ENCODE measurements at places on chromosomes 1 and 21.
A peak's percentile ranks its signal among the peaks of the same experiment; 100 is the strongest.

- DNase-seq, result no peak
These were observed 143.4 kb downstream of the SYF2 start for GRCh38 chr1:25088946-25089345.

GRCh38 chr1:211355873-211356272 is 29.2 kb downstream of the TRAF5 start:
- DNase-seq, result no peak

GRCh38 chr1:199693724-199694123 is 333.8 kb upstream of the NR5A2 start:
- DNase-seq, result no peak

DNA sequence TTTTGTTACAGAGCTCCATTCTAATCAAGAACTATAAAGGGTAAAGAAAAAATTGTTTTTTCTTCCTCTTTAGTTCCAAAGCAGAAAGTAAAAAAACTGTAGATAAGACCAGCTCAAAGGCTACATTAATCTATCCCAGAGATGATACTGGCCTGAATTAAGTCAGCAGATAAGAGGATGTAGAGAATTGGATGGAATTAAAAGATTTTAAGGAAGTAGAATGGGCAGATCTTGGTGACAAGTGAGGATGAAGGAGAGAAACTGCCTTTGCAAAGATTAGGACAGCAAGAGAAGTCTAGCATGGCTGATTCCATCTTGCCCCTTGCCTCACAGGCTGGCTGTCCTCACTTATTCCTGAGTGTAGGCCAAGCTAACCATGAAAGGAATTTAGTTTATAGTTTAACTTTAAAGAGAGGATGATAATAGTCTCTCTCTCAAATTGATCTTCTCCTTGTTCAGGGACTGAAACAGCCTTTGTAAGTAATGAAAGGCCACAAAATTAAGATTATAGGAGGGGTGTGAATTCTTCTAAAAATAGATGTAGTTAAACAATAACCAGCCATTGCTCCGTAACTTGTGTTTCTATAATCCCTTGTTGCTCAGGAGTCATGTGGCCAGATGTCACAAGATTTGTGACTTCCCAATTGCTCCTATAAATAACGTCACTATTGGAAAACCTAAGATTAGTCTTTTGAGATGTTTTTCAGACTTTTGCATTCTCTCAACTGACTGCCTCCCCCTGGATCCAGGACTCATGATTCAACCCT is 265.0 kb upstream of the USP24 start:
- DNase-seq, result no peak

DNA sequence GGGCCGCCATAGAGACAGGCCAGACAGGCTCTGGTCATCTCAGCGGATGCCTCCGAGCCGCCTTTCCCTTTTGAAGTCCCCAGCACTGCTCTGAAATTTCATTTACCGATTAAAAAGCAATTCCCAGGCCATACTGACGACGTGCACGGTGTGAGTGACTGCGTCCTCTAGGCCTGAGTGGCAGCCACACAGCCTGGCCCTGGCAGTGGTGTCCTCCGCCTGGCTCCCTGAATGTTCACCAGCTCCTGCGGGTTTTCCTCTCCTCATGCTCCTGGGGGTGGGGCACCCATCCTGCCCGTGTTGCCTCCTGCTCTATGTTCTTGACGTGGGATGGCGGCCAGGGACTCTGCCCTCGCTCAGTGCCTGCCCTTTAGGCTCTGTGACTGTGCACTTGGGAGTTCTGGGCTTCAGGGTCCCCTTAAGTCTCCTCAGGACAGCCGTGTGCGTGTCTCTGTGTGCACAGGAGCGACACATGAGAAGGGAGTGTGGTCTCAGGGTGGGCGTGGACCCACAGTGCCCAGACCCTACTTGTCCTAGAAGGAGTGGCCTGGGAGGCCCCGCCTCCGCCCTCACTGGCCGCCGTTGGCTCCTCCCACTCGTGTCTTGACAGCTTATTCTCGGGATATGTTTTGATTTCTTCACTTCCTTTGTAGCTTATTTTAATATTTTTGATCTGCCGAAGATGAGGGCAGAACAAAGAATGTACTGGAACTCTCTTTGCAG is 3.6 kb downstream of the SKI start:
- DNase-seq, result peak; percentile 86

DNA sequence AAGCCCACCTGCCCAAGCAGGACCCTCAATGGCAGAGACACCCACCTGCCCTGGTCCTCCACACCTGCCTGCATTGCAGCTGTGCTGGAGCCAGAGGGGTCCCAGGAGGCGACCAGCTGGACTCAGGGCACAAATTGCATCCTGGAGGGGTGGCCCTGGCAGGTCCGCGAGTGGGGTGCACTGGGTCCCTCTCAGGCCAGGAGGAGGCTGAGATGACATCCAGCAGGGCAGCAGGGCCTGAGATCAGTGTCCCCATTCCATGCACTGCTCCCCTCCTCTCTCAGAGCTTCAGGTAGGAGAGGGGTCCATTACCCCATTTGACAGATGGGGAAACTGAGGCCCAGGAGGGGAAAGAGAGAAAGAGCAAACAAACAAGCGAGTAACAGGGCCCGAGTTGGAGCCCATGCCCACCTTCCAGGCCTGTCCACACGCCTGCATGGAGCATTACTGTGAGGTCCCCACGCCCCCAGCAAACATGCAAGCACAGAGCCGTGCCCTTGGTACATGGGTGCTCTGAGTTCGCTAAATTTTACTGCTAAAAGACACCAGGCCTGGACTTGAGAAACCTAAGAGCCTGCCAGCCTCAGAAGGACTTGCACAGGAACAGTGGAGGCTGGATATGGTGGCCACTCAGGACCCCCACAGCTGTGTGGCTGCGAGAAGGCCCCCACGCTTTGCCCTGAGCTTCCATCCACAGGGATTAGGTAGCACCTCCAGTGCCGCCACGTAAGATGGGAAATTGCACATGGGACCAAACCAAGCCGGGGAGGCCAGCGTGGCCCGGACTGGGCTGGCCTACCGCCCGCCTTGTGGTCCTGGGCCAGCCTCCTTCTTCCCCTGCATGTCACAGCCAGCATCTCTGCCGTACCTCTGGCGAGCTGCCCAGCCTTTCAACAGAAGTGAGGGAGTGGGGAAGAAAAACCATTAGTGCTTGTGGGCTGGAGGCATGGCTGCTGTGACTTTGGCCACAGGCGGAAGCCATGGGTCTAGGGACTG is 7.4 kb downstream of the WNT3A start:
- no peak for DNase-seq

DNA sequence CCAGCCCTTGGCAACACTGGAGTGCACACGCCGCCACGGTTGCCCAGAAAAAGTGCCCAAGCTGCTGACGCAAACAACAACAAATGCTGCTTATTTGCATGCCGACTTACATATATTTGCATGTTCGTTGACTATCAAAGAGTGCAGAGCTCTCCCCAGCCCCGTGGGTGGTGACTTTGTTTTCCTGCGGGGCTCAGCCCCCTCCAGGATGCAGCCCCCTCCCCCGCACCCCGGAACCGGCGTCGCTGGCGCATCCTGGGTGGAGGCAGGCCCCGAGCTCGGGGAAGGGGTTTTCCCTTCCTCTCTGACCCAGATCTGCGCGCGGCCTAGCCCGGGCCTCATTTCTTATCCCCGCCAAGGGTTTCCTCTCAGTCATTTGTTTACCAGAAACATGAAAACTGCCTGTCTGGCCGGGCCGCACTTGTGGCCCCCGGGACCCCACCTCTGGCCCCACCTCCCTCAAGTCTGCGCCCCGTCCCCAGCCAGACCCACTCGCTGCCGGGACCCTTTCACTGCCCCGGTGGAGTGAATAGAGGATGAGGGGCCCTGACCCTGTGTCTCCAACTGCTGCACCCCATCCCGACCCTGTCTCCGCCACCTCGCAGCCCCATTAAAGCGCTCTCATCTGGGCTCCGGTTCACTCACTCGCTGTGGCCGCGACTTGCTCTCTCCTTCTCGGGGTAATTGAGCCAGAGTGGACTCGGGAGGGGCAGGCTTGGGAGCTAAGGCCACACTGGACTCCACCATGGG is 5.5 kb downstream of the TNFRSF25 start:
- peak; percentile 87 for DNase-seq

GRCh38 chr1:71464016-71464415 is 383.2 kb upstream of the ZRANB2 start:
- no peak for DNase-seq

- no peak for DNase-seq
These were observed 48.3 kb downstream of the GNB1 start for GRCh38 chr1:1842360-1843146.

DNA sequence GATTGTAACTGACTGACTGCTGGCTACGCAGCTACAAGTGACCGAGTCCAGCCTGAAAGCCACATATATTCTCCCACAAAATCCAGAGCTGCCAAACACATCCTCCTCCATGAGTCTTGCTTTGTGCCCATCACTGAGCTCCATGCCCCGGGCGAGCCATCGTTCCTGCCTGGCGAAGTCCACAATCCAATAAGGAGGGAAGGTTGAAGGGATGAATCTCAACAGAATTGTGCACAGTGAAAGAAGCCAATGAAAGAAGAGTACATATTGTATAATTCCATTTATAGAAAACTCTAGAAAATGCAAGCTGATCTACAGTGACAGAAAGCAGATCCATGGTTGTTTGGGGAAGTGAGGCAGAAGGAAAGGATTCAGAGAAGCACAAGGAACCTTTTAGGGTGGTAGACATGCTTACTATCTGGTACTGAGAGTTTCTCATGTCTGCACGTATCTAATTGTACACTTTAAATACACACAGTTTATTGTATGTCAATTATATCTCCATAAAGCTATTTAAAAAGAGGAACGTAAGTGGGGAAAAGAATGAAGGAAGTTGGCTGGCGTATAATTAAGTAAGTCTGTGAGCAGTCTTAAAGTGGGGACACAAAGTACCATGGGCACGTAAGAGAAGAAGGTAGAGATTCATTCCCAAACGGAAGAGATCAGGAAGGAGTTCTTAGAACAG is 115.9 kb upstream of the JUN start:
- DNase-seq, result no peak

- no peak for DNase-seq
These were observed 32.6 kb downstream of the RYR2 start for GRCh38 chr1:237074371-237075117.
